ENCODE measurements at places on chromosomes 4 and X.

DNA sequence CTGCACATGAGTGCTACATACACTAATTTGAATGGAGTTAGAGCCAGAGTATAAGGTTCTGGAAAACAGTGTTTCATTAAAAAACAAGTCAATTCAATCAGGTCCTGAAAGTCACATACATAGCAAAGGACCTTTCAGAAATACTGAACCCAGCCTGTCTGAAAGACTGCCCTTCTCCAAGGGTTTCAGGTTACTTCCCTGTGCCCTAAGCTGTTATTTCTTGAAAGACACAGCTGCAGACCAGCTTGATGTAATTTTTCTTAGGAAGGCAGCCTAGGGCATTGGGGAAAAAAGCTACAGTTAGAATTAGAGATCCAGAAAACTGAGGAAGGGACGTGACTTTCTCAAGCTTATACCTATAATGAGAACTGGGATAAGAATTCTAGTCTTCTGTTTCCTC lies 155.9 kb upstream of the MAOA start:
- DNase-seq, result no peak

DNA sequence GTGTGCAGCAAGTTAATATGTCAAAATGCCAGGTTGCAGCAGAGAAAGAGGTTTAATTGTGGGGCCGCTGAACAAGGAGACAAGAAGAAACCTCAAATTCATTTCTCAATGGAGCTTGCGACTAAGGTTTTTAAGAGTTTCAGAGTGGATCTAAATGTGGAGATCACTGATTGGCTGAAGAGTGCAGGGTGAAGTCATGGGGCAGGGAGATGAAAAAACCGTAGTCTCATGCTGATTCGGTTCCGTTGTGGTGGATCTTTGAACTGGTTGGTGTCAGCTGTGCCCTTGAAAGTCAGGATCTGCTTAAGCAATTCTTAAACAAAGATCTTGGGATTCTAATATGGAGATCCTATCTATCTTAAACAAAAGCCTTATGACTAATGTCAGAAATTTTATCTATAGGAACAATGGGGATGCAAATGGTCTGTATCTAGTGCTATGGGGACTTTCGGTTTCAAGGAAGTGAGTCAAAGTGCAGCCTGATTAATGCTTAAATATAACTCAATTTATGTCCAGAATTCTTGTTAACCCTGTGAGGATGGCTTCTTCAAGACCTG lies 173.9 kb upstream of the CENPE start:
- no peak for DNase-seq

GRCh38 chr4:68250151-68250930 lies 4.8 kb upstream of the TMPRSS11B start:
- no peak for DNase-seq

DNA sequence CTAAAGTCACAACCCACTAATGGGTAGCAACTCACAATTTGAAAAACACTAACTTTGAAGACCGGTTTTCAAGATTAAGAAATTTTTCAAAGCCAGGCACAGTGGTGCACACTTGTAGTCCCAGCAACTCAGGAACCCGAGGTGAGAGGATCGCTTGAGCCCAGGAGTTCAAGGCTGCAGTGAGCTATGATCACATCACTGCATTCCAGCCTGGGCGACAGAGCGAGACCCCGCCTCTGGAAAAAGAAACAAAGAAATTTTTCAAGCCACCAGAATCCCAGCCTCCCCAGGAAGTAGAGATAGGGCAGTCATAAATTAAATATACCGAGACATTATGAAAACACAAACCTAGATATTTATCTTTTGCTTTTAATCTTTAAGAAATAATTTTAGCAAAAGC lies 13.0 kb downstream of the SMARCA1 start:
- no peak for DNase-seq

DNA sequence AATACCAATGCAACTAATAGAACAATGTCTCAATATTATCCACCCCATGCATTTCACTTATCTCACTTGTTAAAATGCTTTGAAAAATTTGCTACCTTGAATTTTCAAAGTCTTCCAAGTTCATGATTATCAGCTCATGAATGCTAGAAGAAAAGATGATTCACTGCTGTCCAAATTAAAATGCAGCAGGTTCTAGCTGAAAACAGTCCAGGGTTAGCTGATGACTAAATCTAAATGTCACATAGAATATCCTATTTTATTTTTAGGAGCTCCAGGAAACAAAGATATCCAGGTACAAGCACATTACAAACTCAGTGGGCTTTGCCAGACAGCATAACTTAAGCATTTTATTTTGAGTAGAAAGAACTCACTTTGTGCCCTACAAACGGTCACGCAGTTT lies 38.0 kb upstream of the SPARCL1 start:
- DNase-seq, result no peak

DNA sequence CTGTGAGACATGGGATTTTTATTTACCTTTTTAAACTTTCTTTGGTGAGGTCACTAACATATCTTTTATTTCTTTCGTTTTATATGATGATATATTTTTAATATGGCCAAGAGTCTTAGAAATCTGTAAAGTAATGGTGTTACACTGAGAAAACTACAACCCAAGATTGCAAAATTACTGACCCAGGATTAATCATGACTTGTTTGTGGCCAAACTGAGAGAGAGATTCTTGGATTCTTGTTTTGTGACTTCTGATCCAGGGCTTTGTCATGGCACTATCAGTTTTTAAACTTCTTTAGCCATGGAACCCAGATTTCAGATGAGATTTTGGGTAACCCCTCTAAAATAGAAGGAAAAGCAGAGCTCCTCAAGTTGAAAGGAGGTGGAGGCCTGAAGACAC lies 42.0 kb downstream of the SGMS2 start:
- DNase-seq, result no peak

DNA sequence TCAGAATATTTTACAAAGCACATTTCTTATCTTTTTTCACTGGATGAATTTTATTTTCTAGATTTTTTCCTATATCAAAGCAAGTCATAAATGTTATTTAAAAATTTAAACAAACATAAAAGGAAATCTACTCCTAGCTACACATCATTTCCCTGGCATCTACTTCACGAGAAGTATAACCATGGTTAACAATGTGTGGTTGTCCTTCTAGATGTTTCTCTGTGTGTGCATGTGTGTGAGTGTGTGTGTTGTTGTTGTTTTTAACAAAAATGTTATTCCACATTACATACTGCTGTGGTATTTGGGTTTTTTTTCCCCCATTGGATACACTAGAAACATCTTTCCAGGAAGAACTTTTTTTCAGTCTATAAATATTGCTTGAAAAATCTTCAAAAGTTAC lies 103.1 kb downstream of the CHIC2 start:
- no peak for DNase-seq

DNA sequence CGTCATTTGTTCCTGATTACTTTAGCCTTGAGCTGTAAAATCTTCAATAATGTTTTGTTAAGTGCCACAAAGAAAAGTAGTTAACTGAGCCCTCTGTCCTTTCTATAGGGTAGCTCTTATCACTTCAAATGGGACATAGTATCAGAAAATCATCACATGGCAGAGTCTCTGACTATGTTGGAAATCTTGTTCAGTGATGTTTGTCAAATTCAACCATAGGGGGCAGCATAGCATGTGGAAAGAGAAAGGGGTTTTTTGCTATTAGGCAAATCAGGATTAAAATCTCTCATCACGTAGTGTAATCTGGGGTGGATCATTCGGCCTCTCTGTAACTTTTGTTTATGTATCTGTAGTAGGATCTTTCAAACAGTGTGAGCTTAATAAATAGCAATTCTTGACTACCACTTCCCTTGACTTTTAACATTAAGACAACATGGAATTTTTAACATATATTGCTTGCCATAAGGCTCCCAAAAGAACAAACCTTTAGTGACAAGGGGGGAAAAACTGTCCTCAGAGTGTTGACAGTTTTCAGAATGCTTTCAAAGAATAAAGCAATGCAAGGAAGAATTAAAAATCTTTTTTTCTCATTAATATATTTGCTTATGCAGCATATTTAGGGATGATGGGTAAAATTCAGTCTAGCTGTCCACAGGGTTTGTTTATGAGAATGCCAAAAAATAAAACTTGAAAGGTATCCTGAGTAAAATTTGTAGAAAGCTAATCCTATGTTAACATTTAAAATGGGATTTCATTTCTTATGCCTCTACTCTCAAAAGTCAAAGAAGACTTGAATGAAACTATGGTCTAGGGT lies 127.2 kb downstream of the FBXW7 start:
- DNase-seq, result no peak

DNA sequence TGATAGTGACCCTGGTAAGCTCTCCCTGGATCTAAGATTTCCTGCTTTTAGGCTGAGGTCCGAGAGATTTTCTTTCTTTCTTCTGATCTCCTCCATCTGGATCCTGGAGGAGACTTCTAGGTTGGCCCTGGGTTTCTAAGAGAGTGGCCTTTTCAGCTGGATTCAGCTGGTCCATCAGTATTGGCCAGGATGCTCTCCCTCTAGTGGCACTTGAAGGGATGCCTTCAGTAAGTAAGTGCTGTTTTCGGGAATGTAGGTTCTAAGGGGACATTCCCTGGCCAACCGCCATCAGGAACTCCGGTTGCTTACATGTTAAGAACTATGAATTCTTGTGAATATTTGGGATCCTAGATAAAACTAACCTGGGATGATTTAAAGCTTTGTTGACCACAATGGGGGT lies 56.9 kb downstream of the SERTM2 start:
- no peak for DNase-seq

DNA sequence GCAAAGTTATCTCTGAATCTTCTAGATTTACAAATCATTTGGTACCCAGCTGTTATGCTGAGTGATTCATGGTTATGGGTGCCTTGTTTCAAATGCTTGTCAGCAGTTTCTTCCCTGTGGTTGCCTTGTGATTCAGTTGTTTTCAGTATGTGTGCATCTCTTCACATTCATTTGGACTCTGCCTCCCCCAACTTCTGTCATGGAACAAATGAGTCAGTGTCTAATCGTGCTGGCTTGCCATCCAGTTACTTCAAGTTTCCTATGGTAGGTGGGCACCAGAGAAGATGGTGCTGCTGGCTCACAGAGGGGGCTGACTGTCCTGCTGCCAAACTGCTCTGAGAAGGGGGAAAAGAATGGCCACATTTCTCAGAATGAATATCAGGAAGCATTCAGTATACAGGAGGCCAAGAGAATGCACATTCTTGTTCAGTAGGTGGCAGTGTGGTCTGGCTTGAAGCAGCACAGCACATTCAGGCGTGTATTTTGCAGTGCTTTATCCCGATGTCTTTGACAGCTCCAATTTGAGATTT lies 260.9 kb downstream of the GLUD2 start:
- peak; percentile 77 for DNase-seq

DNA sequence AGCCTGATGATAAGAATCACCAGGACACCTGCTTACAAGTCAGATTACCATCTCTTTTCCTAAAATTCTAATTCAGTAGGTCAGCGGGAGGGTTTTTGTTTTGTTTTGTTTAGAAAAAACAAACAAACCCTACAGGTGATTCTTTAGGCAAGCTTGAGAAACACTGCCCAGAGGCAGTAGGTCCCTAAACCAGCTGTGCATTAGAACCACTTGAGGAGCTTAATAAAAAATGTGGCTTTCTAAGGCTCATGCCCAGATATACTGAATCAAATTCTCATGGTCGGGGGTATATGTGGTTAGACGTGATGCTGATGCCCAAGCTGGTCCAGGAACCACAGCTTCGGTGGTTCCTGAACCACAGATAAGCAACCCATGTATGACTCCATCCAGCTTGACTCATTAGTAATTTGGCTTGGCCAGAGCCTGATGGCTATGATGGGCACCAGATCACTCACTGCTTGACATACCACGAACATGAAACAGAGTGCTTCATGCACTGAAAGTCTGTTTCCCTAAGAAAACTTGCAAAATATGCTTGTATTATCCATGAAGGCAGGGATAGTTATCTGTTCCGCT lies 338.1 kb upstream of the F9 start:
- no peak for DNase-seq

GRCh38 chrX:109952050-109952449 lies 50.9 kb upstream of the TMEM164 start:
- no peak for DNase-seq

GRCh38 chr4:26779674-26780073 lies 81.0 kb upstream of the STIM2 start:
- no peak for DNase-seq

DNA sequence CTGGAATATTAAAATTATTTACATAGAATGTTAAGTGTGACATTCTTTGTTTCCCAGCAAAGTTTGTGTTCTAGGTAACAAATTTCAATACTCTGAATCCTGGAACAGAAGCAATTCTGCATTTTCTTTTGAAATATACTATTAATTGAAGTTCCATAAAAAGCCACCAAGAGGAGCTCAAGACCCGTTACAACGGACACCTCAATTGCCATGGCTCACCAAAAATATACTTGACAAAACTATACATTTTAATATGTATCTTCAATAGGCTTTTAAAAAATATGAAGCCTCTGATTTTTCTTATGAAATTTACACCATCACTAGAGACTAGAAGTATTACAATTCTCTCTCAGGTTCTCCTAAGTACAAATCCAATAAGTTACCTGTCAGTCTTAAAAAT lies 111.4 kb downstream of the NYX start:
- DNase-seq, result no peak

DNA sequence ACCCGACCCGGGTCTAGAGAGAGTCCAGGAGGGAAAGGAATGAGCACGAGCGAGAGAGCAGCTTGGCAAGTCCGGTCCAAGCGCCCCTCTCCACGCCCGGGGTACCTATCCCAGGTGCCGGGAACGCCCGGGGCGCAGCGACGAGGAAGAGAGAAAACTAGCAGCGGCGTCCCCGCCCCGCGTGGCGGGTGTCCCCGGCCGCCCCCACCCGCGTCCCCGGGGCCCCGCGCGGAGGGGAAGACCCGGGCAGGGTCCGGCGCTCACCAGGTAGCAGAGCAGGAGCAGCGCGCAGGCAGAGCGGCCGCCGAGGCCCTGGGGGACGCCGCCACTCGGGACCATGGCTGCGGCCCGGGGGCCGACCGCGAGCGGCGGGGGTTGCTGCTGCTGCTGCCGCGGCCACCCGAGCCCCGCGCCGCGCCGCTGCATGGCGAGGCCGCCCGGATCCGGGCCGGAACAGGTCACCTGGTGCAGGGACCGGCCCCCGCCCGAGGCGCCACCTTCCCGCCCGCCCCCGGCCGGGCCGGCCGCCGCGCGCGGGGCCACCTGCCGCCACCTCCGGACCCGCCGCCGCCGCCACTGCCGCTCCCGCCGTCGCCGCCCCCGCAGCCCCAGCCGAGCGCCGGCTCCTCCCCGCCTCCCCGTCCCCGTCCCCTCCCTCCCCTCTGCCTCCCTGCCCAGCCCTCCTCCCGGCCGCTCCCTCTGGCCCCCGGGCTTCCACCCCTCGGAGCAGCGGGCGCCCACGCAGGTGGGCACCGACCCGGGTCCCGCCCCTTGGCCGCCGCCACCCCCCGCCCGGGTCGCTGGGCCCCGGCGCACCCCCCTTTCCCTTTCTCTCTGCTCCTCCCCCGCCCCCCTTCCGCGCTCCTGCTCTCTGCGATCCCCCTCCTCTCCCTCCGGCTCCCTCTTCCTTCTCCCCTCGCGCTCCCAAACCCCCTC lies at the start of gene SEL1L3:
SEL1L3 (minus strand) TSS at position 578 of the 936 bp plus-strand sequence; CDS start at position 426, 152 bp downstream.
- DNase-seq, result peak; percentile 87
